ENCODE measurements at places on chromosomes 7 and 10. TPM values are rescaled to one million over a fixed set of nuclear protein-coding genes. Genes with fewer than 3 reads are reported as not detected.

The GPR26 gene
- total RNA-seq = not detected

The SPDYE2B gene
- not detected for total RNA-seq

- DNase-seq = no peak
Measured at GRCh38 chr10:123741711-123742110, 75.6 kb downstream of the GPR26 start.

DNA sequence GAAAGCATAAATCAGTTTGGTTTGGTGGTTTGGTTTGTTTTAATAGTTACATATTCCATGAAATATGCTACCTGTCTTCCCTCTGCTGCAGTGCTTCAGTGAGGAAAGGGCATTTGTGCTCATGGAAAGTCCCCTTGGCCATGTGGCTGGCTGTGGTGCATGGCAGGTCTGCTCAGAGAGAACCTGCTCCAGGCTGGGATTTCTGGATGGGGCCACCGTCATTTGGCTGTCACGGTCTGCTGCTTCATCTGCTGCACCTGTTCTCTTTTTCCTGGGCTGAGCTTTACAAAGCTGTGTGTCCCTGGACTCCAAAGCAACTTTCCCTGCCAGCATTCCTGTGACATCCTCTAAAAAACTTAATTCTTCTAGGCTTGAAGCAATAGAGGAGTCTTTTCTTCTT lies 8.9 kb downstream of the CDK14 start:
- DNase-seq = no peak

- DNase-seq = no peak
Measured at GRCh38 chr10:43395571-43396060, 13.4 kb downstream of the HNRNPF start.

Measured in breast epithelium (tissue), 4 donors.